Stimulated activated CD4-positive, alpha-beta T cell treated with anti-CD3 and anti-CD28 coated beads, Interleukin-4, amount 100 ng/mL, for 1 hour (primary cell): ENCODE measurements at places on chromosomes 5 and 9.

GRCh38 chr5:60229691-60230185, 336.2 kb upstream of the PDE4D start:
- DNase-seq: no peak

DNA sequence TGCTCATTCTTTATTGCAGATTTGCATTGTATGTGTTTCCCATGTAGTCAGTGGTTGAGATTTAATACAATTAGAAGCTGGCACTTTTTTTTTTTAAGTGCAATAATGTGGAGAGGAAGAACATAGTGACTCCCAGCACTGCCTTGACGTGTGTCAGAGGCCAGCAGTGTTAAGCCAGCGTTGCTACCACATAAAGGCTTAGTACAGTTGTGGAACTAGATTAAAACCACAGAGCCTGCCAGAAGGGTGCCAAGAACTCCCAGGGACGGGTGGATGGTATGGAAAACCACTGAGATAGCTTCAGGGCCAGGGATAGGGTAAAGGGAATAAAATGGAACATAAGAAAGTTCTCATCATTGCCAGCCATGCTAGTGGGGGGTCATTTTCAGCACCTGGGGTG, 142.9 kb downstream of the TRIO start:
- no peak for DNase-seq

- DNase-seq: no peak
These were observed 86.4 kb upstream of the CDH6 start for GRCh38 chr5:31107091-31107518.

DNA sequence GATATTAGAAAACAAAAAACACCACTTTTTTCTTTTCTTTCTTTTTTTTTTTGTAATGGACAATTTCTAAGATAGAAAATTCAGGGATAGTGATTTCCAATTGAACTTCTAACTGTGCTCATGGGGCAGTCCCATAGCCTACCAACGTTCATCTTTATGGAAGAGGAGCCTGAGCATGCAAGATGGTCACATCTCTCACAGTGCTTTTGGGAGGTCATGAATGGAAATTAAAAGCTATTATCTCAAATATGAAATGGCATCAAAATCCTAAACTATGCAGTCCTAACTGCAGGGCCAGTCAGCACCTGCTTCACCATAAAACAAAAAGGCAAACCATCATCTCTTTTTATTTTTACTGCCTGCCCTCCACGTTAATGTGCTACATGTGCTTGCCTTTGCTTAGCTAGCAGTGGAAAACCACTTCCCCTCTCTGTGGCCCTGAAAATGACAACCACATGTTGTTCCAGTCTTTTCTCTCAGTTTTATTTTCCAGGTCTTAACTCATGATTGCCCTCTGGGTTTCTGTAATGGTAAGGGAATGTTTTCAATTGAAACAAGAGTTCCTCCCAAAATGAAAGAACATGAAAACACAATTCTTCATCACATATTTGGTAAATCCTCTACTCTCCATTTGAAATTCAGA, 16.7 kb downstream of the IFNB1 start:
- DNase-seq: no peak

DNA sequence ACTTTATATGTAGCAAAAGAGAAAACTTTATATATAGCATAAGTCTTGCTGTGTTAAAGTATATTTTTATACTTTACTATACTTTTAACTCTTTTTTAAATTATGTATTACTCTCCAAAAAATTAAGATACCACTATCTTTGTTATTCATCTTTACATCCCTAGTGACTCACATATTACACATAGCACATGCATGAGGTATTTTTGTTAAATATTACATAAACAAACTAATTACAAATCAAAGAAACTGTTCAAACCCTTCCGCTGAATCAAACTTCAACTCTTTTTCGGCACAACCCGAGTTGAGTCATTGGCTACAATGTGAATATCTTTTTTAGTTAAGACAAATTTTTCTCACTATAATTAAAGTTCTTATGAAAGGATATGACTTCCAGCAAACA, 32.1 kb downstream of the NADK2 start:
- DNase-seq: no peak

DNA sequence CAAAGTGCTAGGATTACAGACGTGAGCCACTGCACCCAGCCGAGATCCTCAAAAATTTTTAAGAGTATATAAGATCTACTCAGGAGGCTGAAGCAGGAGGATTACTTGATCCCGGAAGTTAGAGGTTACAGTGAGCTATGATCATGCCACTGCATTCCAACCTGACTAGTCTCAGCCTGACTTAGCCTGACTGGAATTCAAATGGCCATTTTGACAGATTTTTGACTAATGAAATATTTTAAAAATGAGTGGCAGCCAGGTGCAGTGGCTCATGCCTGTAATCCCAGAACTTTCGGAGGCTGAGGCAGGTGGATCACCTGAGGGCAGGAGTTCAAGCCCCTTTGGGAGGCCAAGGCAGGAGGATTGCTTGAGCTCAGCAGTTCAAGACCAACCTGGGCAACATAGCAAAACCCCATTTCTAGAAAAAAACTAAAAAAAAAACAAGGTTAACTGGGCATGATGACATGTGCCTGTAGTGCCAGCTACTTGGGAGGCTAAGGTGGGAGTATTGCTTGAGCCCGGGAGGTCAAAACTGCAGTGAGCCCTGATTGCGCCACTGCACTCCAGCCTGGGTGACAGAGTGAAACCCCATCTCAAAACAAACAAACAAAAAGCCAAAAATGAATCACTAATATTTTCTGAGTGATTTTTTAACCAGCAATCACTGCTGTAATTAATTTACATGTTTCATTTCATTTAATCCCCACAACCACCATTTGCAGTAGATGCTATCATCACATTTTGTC, 16.6 kb downstream of the ATOX1 start:
- no peak for DNase-seq

DNA sequence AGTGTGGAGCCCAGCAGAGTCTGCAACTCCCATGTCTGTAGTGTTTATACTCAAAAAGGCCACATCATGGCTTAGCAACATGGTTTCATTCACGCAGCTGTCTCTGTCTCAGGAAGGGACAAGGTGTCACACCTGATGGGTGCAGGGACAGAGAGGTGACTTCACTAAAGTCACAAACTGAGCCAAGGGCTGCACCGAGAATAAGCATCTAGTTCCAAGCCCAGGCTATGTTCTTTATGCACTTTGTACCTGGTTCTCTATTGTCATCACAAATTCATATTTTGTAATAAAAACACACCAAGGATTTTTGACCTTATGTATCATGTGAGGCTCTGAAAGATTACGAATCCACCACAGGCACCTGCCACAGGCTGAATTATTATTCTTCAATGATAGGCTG, 64.9 kb upstream of the STK32A start:
- DNase-seq: no peak

GRCh38 chr9:123174887-123175518, 93.4 kb downstream of the STRBP start:
- DNase-seq: no peak

DNA sequence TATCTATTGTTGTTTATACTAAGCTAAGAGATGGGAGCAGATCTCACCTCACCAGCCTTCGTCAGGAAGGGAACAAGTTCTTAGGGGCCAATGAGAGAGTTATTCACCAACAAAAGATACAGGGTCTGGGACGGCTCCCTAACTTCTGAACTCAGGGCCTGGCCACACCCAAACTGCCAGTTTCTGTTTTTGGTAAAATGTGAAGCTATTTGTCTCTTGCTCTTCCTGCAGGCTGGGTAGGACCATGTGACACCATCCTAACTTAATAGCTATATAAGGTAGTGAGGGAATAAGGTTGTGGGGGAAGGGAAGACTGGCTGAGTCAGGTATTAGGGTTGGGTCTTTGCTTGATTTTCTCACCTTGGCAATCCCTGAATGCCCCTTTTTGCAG, 480.5 kb downstream of the KDM4C start:
- no peak for DNase-seq

GRCh38 chr9:79719021-79719420, 147.3 kb downstream of the TLE4 start:
- no peak for DNase-seq

DNA sequence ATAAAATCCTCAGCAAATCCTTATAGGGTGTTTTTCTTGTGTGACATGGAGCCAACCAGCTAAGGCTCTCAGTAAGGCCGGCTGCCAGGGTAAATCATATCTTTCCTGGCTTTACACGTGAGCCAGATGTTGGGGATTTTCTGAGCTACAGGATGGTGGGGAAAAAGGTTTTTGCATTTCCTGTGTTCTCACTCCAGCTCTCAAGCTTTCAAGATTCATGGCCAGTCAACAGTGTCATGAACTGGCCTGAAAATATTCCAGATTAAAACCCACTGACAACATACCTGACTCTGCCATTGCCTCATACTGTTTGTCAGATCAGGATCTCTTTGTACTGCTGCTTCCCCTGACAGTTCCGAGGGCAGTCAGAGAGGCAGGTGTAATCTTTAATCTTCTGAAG, 306.9 kb downstream of the GLIS3 start:
- DNase-seq: no peak
